ENCODE measurements at places on chromosomes 5 and 9.

GRCh38 chr5:154794525-154795234 is 39.5 kb downstream of the LARP1 start:
- no peak for DNase-seq

GRCh38 chr5:176700239-176700847 is 53.1 kb downstream of the TSPAN17 start:
- no peak for DNase-seq

- no peak for DNase-seq
Observed at GRCh38 chr5:93993161-93993560, 251.8 kb upstream of the POU5F2 start.

DNA sequence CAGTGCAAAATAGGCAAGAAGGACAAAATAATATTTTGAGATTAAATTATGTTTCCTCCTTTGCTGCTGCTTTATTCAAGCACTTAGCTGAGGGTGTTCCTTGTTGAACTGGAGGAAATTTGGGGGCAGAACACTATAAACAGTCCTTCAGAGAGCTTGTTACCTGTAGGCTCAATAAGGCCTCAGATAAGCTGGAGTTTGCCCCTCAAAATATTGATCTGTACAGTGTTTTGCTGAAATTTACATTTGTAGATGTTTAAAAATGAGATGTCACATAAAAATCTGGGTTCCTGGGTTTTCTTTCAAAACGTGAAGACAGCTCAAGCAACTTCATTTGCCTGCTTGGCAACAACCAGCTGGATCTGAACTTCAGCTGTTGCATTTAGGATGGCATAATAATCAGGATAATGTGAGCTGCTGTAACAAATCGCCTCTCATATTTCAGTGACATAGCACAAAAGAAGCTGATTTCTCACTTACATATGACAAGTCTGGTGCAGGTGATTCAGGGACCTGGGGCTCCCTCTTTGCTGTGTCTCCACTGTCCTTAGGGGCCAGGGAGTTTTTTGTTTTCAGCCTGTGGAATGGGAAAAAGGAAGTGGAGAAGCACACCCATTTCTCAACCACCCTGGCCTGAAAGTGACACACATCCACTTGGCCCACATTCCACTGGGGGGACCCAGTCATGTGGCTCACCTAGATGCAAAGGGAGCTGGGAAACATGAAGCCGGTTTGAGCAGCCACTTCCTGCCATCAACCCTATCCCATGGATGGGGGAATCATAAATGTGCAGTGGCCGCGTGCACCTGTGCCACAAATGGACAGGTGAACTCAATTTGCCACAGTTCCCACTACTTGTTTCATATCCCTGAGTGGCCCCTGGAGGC is 2.4 kb upstream of the PSAT1 start:
- no peak for DNase-seq

DNA sequence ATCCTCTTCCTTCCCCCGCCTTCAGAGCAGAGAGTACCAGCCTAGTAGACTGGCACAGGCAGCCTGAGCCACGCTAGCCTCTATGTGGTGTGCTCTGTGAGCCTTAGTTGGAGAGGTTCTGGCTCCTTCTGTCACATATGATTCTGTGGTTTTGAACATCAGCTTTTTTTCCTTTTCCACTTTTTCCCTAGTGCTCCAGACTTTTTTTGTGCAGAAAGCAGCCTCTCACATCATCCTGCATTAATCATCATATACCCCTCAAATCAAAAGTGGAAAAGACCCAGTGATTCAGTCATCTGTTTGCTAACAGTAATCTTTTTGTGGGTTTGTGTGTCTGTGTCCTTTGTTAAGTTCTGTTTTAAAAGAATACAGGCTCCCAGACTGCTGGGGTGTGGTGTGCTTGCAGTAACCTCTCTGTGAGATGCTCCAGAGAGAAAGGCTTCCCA is 663.9 kb upstream of the RGMB start:
- no peak for DNase-seq

DNA sequence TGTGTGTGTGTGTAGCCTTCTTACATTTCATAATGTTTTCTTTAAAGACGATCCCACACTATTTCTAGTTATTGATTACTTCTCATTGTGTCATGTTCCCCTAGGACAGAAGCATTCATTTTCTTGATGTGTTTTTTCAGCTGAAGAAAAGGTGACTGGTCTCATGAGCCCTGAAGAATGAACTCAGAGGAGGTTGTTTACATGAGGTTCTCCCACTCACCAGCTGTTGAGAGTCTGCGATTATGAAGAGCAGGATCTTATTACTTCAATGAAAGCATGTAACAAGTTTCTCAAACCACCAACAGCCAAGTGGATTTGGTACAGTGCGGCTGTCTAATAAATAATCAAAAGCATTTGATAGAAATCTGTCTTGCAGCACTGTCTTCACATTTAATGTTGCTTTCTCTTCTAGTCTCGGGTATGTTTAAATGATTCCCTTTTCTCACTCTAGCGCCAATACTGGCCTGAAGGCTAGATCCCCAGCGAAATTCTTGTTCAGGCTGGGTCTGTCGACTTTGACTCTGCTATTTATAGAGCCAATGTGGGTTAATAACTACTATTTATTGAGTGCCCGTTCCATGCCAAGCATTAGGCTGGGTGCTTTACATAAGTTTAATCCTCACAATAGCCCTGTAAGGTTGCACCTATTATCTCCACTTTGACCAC is 9.6 kb upstream of the FSD1L start:
- DNase-seq: no peak

DNA sequence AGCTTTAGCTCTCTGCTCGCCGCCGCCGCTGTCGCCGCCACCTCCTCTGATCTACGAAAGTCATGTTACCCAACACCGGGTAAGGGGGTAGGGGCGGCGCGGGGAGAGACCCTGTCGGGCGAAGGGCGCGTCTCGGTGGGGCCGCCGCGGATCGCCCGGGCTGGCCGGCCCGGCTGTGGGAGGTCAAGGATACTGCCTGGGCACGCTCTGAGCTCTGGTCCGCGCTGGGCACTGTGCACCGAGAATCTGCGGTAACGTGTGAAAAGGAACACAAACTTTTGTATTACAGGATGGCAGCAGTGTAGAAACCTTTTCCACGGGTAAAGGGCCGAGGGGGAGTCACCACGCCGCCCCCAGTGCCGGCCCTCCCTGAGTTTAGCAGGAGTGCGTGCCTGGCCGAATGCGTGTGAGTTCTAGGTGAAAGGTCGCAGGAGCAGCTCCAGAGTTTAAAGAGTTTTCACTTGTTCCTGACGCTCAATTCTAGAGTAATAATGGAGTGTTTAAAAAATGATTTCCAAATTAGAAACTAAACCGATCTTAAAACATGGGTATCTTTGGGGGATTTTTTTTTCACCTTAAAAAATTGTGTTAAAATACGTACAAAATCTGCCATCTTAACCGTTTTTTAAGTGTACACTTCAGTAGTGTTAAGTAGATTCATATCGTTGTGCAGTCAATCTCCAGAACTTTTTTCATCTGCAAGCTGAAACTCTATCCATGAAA is at the start of gene HSDL2:
TSS of gene HSDL2 (plus strand) at position 7 of the 723 bp plus-strand sequence. CDS start at position 63, 56 bp downstream.
- DNase-seq: no peak

- no peak for DNase-seq
Observed at GRCh38 chr9:127144670-127145445, 22.4 kb upstream of the ANGPTL2 start.

DNA sequence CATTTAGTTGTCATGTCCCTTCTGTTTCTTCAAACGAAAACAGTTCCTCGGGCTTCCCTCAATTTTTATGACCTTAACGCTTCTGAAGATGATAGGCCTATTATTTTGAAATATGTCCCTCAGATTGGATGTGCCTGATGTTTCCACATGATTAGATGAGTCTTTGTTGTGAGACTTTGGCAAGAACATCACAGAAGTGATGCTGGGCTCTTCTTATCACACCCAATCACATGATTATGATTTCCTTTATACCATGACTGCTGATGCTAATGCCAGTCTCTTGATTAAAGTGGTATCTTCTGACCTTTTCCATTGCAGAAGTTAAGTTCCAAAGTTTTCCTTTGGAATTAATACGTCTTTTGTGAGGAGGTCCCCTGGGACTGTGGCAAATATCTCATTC is 175.7 kb downstream of the SAXO1 start:
- no peak for DNase-seq

DNA sequence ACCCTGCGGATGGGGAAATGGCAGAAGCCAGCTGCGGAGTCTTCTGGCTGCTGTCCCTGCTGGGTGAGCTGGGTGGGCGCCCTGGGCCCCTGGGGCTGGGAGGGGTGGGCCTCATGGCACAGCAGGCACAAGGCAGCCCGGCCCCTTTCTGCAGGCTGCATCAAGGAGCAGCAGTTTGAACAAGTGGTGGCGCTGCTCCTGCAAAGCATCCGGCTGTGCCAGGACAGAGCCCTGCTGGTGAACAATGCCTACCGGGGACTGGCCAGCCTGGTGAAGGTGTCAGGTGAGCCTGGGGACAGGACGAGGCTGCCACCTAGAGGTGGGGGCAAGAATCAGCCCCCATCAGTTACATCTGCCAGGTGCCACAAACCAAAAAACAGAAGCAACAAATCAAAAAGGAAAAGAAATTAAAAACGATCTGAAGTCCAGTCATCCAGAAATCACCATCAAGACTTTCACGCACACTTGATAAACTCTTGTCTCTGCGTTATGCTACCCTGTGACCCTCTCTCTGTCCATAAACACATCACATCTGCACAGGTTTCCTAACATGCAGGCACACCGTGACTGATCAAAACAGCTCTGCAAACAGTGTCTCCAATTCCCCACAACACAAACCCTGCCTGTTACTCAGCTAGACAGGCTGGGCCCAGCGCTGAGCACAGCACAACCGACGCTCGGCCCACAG is 13.9 kb downstream of the REXO4 start:
- peak; percentile 20 for DNase-seq

DNA sequence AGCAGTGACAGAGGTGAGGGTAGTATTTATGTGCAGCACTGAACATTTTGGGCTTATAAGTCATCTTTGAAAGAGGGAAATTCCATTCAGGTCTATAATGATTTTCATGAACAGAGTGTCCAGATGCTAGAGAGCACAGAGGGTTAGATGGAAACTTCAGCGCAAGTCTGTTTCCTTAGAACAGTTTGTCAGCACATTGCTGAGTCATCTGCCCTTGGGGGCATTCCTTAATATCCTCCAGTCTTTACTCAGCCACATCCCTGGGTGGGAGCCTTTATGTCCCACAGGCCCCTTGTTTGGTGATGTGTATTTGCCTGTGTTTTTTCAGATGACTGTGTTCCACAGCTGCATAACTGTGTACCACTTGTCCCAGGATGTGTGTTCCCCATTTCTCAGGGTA is 138.5 kb upstream of the S1PR3 start:
- DNase-seq: no peak

DNA sequence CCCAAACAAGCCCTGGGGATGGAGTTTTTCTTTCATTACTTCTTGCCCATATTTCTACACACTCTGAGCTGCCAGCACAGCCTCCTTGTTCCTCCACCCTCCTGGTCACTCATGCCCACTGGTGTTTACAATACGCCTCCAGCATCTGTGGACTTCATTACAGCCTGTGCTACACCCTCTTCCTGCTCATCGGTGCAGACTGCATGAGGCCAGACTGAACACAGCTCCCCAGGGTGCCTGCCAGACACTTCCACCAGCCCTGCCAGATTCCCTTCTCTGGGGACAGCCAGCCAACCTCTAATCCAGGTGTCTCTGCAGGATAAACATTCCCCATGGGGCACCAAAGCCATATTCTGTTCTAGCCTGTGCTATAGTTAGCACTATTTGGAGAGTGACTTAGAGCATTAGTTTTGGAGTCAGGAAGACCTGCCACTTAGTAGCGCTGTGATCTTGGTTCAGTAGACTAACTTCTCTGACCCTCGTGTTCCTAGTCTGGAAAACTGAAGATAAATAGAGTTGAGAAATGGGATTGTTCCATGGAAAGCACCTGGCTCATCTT is 163.8 kb upstream of the KLF4 start:
- no peak for DNase-seq

- no peak for DNase-seq
Observed at GRCh38 chr5:106610041-106610440, 1060.7 kb downstream of the EFNA5 start.

- no peak for DNase-seq
Observed at GRCh38 chr5:7576023-7576715, 180.2 kb downstream of the ADCY2 start.

DNA sequence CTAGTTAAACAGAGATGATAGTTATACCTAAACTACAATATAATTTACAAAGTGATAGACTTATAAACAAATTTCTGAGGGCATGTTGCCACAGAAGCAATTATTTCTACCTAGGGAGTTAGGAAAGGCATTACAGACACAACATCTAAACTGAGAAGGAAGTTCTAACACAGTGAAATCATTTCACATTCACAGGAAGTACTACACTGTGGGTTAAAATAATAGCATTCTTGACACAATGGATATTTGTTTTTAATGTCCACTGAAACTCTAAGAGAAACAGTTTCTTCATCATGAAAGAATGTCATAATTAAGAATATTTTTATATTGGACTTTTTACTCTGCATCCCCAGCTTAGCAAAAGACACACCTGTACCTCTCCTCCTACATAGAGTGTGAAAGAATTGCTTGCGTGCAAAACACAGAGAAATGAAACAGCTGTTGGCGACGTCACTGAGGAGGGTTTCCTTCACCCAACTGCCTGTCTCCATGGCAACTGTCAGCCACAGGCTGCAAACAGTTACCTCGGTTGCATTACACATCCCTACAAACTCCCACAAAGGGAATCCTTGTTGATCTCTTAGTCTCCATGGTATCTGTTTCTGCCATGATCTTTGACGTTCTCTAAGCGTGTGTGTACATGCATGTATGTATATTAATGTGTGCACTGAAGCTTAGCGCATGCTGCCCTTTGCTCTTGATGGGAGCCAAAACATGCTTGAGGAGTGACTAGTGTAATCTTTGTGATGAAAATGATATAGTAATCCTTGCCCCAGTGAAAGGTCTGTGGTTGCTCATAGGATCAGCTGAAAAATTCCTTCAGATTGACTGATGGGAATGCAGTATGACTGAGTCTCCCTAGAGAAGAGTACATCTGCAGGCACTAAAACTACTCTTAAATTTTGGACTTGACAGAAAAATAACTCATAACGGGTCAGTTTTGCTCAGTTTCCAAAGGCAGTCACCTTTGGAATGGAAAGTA is 168.5 kb downstream of the ACTL7B start:
- no peak for DNase-seq

DNA sequence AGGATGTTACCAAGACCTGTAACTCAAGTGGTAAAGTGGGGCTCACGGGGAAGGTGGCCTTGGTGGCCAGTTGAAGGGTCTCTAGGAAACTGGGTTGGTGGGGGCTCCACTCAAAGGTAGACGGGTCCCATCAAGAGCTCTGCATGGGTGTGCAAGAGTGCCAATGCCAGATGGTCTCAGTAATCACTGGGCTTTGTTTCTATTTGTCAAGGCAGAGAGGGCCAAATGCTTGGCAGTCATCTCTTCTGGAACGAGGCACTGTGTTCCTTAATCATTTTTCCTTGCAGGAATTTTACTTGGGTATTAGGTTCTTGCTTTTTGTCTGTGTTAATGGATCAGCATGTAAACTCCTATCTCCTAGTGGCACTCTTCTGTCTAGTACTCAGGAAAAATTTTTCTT is 220.8 kb downstream of the DIRAS2 start:
- no peak for DNase-seq

DNA sequence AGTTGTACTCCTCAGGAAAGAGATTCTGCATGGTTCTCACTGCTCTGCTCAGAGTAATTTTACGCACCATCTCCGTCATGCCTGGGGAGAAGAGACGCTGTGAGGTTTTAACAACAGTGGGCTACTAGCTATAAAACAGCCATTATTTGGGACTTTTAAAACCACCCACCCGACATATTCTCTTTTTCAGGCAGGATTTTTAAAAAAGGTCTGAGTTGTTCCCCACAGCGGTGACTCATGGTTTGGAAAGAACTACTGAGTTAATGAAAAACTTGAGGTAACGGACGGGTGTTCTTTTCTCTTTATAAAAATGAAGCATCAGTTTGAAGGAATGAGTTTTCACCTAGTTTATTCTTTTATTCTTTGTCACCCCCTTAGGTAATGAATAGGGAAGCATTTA is 61.3 kb downstream of the TTLL11 start:
- DNase-seq: no peak

- no peak for DNase-seq
Observed at GRCh38 chr9:130672466-130672865, 8.1 kb downstream of the PRDM12 start.

Measured in activated CD8-positive, alpha-beta memory T cell treated with anti-CD3 and anti-CD28 coated beads for 1 hour (primary cell).